ENCODE measurements at places on chromosomes 1 and 21.

DNA sequence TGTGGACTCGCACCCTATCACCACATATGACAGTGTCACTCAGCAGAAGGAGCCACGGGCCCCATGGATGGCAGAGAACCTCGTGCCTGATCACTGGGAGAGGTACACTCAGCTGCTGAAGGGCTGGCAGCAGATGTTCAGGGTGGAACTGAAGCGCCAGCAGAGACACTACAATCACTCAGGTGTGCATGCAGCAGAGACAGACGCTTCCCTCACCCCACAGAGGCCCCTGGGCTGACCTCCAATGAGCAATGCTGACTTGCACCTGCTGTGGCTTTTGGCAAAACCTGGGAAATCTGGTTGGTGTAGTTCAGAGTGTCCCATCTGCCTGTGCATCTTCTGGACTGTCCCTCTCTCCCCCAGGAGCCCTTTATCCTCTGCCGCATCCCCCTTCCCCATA lies 51.9 kb downstream of the KIAA1614 start:
- DNase-seq: no peak

DNA sequence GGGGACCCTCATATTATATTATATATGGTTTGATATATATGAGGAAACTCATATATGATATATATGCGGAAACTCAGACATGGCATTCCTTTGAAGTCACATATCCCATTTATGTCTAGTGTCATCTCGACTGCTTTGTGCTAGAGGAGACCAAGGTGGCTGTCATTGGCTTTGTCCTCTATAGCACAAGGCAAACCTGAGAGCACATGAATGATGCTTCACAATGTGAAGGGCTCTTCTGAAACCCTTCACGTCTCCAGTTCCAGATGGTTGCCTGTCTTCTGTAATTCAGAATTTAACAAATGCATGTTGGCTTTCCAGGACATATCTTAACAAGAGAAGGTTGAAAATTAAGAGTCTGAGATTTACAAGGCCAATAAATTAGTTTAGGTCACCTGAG lies 303.6 kb downstream of the BARHL2 start:
- DNase-seq: no peak

GRCh38 chr1:201260236-201260590 lies 23.1 kb upstream of the PKP1 start:
- DNase-seq: no peak

DNA sequence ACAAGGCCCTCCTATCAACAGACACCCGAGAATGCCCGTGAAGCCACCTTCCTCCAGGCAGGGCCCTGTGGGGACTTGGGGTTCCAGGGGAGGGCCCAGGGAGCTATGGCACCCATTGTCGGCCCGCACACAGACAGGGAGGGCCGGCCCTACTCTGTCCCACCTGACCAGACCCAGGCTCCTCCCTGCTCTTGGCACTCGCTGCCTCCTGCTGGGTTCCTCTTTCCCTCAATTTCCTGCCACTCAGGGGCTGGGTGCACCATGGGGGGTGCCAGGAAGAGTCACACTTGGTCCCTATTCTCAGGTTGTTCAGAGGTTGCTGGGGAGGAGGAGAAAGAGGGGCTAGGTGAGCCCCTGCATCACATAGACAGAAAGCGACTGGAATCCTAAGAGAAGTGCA lies 8.0 kb upstream of the OXCT2 start:
- DNase-seq: no peak

GRCh38 chr21:19326531-19327319 lies 923.1 kb upstream of the TMPRSS15 start:
- DNase-seq: no peak

DNA sequence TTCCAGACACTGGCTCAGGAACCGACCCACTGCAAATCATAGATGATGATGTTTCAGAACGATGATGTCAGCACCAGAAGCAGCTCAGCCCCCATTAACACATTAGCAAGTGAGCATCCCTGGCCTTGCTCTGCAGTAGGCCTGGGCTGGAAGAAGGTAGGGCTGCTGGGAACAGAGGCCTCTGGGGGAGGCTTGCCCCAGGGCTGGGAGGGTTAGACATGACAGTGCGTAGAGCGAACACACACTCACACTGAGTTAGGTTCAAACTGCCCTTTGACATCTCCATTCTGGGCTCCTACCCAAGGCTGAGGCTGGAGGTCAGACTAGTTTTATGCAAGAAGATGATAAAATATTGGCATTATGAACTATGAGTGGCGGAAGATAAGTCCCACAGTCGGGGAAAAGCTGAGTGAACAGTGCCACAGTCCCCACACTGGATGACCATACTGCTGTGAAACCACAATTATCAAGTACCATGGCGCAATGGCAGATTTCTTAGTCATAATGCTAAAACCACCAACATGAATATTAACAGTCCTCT lies 91.1 kb downstream of the DMRTB1 start:
- DNase-seq: no peak

GRCh38 chr1:81151206-81151605 lies 649.5 kb upstream of the ADGRL2 start:
- DNase-seq: no peak

DNA sequence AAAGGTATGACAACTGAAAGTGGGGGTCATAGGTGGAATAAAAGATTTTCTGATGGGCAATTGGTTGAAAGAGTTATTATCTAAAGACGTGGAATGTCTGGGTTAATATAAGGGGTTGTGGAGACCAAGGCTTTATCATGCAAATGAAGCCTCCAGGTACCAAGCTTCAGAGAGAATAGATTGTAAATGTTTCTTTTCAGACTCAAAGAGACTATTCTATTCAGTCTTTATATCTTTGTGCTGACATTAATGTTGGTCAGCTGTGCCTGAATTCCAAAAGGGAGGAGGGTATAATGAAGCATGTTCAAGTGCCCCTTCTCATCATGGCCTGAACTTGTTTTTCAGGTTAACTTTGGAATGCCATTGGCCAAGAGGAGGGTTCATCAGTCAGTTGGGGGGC lies 145.3 kb downstream of the SETD4 start:
- DNase-seq: no peak
